ENCODE measurements at places on chromosomes 5 and 9.

GRCh38 chr9:13088720-13089427 lies 190.6 kb downstream of the MPDZ start:
- DNase-seq = peak; percentile 22

DNA sequence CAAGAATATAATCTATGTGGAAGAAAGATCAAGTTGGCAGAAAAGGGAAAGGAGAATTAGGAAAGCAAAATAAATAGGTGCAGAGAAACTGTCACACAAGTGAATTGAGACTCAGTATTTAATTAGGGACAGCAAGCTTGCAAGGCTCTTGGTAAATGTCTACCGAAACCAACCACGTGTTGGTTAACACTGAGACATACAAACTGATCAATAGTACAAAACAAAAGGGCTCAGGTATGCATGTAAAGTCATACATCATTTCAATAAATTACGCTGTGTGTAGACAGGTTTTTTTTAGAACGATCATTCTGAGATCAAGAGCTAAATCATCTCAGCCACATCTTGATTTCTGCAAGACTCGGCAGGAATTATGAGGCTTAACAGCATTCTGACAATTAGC lies 225.4 kb downstream of the EBF1 start:
- no peak for DNase-seq

- peak; percentile 59 for DNase-seq
These were observed 2.1 kb upstream of the NFIB start for GRCh38 chr9:14315875-14316601.

- DNase-seq = no peak
These were observed 92.5 kb downstream of the MSX2 start for GRCh38 chr5:174816858-174817257.

- no peak for DNase-seq
These were observed 136.6 kb downstream of the ADAMTS12 start for GRCh38 chr5:33755231-33755630.

- no peak for DNase-seq
These were observed 27.0 kb downstream of the VCAN start for GRCh38 chr5:83498585-83498984.

DNA sequence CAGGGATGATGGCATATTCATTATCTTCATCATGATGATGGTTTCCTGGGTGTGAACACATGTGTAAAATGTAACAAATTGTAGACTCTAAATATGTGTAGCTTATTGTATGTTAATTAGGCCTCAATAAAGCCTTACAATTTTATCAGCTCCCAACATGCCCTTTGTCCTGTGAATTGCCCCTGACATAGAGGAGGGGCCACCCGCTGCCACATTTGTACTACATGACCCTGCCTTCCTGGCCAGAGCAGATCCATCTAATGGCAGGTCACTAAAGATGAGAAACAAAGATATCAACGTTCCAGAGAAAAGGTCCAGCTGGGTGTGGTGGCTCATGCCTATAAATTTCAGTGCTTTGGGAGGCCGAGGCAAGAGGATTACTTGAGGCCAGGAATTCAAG lies 117.2 kb downstream of the CAAP1 start:
- DNase-seq = peak; percentile 60

- DNase-seq = no peak
These were observed 149.9 kb upstream of the FBN2 start for GRCh38 chr5:128687930-128688329.

- no peak for DNase-seq
These were observed 12.6 kb downstream of the FOXD1 start for GRCh38 chr5:73435759-73436534.

DNA sequence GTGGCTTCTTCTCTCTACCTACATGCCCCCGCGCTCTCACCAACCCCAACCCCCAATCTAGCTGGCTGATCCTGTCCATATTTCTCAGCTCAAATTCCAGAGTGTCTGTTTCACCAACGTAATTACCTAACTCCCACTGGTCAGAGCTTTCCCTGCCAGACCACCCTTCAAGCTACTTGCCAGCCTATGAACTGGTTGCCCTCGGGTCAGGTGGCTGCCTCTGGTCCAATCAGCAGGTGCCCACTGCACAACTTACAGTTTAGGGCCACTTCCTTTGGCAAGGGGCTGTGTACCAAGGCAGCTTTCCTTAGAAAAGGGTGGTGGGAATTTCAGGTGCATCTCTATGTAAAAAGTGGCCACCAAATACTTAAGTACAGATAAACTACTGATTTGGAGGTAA lies 92.2 kb upstream of the SLC30A5 start:
- DNase-seq = no peak

- DNase-seq = no peak
These were observed 264.7 kb downstream of the TRIM32 start for GRCh38 chr9:116951588-116952435.

- DNase-seq = peak; percentile 60
These were observed 6.8 kb downstream of the RALGDS start for GRCh38 chr9:133113949-133114885.

- DNase-seq = no peak
These were observed 15.2 kb upstream of the HOMER1 start for GRCh38 chr5:79529110-79529509.

DNA sequence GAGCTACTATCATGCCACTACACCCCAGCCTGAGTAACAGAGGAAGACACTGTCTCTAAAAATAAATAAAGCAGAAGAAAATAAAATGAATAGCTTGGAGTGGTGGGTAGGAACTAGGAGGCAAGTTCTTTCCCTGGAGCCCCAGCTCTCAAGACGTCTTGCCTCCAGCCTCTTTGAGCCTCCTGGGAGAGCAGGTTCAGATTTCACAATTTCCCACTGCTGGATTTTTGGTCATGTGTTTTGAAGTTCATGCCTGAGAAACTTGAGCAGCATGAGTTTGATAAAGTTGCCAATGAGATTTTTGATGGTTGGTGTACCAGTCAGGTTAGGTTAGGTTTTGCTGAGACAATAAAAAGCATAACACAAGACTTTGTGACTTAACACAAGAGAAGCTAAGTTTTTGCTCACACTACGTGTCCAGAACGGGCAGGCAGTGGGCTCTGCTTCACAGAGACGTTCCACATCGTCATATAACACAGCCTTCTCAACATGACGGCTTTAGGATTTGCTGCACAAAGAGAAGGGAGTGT lies 4.1 kb upstream of the CCDC69 start:
- DNase-seq = no peak

DNA sequence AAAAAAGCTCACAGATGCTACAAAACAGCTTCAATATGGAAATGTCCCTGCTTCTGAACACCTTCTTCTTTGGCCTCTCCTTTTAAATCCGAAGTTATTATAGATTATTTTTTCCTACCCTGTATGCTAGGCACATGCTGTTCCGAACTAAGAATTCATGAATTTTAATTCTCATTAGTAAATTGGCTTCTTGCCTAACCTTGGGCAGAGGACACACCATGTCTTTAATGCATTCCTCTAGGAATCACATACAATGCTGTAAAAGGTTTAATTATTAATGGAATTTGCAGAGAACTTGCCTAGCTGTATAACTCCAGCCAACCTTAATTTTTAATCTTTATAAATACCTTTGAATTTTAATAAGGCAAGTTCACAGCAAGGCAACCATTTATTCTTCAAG lies 234.4 kb downstream of the NTRK2 start:
- no peak for DNase-seq

DNA sequence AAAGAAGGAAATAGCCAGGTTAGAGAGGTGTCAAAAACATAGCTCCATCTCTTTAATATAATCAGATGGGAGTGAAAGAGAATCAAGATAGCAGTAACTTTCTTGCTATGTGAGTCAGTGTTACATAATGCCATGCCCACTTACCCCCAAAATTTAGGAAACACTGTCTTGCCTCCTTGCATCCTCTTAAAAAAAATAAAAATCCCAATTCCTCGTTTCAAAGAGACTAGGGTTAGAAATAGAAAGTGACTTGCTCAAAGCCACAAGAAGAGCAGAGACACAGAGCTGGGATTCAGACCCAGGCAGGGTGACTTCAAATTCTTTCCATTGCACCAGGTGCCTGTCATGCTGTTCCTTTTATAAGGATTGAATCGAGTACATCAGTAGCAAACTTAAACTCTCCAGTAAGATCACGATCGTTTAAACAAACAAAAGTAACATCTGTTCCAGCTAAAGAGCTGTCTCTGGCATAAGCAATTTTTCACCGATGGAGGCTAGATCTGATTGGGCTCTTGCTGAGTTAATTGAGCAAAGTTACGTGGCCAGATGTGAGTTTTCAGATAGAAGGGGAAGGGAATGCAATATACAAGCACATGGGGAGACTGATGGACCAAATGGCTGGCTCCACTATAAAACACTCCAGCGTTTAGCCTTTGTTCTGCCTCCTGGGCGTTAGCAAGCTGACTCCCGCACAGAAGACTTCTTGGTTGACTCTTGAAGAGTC lies 176.9 kb downstream of the PALM2AKAP2 start:
- no peak for DNase-seq

DNA sequence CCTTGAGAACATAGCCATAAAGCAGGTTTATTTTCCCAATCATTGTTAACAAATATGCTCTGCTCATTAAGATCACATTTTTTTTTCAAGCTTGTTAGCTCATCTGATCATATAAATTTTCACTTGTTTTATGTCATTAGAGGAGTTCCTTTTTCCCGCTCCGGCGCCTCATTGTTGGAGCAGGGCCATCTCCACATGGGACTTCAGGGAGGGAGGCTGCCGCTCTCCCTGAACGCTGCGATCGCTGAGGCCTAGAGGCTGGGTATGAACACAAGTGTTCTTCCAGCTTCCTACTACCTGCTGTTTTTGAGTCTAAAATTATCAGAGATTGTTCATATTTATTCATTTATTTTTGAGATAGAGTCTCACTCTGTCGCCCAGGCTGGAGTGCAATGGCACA lies 246.9 kb downstream of the MPDZ start:
- DNase-seq = no peak

DNA sequence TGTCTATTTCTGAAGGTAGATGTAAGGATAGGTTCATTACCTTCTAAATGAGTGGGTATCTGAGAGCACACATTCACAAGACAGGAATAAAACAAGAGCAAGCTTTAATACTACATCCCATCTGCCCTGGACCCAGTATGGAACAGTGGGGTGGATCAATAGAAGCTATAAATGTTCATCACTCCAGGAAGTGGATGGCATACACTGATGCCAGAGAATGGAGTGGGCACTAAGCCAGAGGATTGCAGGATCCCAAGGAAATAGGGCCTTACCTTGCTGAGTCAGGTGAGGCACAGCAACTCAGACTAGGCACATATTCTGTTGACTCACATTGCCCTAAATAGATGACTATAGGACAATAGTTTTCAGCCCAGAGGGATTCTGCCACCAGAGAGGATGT lies 21.3 kb upstream of the COX7C start:
- no peak for DNase-seq

- no peak for DNase-seq
These were observed 294.8 kb upstream of the RFX3 start for GRCh38 chr9:3820643-3821042.

GRCh38 chr9:123571240-123571639 lies 215.2 kb downstream of the CRB2 start:
- DNase-seq = no peak

- no peak for DNase-seq
These were observed 16.1 kb downstream of the ZFR start for GRCh38 chr5:32428426-32428825.

GRCh38 chr5:82168294-82168693 lies 109.9 kb downstream of the RPS23 start:
- no peak for DNase-seq

- DNase-seq = no peak
These were observed 4.5 kb downstream of the AK6 start for GRCh38 chr5:69364850-69365249.

GRCh38 chr5:152723482-152723881 lies 318.4 kb upstream of the NMUR2 start:
- DNase-seq = no peak

DNA sequence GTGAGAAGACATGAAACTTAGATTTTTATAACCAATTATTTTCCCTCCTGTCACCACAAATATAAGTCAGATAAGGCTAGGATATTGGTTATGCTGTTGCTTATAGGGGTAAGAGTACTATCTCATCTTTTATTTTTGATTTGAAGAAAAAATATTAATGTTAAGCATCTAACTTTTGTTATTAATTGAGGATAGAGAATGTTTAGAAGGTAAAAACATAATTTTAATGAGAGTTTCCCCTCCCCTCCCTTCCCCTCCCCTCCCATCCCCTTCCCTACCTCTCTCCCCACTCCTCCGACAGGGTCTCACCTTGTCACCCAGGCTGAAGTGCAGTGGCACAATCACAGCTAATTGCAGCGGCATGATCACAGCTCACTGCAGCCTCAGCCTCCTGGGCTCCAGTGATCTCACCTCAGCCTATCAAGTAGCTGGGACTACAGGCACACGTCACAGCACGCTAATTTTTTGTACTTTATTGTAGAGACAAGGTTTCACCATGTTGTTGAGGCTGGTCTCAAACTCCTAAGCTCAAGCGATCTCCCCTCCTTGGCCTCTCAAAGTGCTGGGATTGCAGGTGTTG lies 86.7 kb downstream of the RIC1 start:
- no peak for DNase-seq

DNA sequence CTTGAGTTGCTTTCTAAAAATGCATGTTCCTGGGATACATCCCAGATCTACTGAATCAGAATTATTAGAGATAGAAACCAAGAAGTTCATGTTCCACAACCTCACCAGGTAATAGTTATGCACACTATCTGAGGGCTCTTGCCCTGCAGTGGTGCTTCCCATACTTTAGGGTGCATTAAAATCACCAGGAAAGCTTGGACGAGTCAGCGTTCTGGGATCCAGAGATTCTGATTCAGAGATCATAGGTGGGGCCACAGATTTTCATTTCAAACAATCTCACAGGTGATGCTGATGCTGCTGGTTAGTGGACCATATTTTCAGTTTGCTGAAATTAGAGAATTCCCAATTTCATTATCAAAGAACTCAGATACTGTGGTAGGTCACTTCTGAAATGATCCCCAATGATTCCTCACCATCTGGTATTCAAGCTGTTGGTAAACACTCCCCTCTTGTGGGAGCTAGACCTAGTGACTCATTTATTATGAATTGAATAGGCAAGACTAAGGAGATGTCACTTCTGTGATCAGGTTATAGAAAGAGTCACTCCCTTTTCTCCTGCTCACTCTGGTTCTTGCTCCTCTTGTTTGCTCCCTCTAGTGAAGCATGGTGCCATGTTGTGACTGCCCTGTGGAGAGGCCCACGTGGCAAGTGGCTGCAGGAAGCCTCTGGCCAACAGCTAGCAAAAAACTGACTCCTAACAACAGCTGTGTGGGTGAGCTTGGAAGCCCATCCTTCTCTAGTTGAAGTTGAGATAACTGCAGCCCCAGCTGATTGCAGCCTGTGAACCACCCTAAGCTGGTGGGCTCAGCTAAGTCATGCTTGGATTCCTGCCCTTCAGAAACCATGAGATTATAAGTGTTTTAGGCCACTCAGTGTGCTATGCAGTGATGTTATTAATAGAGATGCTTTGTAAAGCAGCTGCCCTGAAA lies 59.8 kb downstream of the SH3TC2 start:
- DNase-seq = no peak
